ENCODE measurements at places on chromosomes 7 and 10.

DNA sequence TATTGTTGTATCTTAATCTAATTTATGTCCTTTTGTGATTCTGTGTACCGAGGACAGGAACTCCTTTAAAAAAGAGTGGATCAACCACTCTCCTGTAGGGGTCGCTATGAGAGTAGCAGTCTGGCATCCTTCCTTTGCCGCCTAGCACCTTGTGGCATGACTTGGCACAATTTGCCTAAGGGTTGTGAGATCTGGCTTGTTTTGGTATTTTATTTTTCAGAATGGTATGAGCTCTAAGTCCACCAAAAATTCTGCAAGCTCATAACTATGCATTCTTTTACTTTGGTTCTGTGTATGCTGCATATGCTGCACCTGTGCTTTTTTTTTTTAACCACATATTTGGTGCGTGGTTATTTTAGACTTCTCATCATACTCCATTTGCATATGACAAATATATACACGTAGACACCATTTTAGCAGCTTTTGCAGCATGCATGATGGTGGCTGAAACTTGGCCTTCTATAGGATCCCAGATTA is 112.8 kb downstream of the CDK14 start:
- no peak for DNase-seq

DNA sequence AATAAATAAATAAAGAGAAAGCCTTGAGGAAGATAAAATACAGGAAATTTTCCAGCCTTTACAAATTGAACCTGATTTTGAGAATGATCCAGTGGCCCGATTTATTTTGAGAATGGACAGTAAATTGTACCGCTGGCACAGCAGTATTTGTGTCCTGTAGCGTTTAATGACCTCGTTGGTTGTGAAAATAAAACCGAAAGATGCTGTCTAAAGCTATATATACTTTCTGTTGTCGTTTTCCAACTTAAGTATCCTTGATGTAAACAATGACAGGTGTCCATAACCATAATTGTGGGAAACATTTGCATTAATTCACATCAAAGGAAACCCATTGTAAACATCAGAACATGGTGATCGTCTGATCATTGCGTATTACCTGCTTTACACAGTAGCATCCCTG is 38.8 kb downstream of the TBXAS1 start:
- DNase-seq, result no peak

GRCh38 chr7:124720195-124720594 is 45.4 kb downstream of the GPR37 start:
- DNase-seq, result no peak

DNA sequence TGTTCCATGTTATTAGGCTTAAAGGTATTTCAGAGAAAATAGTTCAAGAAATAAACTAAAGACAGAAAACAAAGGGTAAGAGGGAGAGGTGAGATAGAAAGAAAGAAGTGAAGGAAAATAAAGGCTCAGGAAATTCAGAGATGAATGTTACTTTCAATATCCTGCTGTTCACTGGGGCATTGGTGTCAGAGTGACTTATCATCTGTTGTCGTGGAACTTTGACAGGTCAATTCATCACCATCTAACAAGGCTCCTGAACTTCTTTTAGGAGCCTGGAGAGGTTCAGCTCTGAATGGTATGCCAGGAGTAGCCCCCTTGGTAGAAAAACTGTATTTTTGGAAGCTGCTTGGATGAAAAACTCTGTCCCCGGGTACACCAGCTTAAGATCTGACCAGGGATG is 100.1 kb downstream of the KLF6 start:
- DNase-seq, result no peak

GRCh38 chr10:12710594-12711349 is 290.7 kb downstream of the CCDC3 start:
- DNase-seq, result no peak

DNA sequence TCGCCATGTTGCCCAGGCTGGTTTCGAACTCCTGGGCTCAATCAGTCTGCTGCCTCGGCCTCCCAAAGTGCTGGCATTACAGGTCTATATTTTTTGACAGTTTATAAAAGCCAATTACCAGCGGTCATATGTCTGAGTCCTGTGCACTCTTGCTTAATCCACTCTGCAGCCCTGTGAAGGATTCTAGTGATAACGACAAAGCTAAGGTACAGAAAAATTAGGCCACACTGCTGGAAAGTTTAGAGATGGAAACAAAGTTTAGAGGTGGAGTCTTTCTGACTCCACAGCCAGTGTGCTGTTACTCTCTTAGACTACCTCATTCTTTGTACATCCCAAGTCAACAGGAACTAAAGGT is 707 bp downstream of the PTER start:
- DNase-seq, result no peak

GRCh38 chr7:156155988-156156733 is 343.9 kb upstream of the SHH start:
- DNase-seq, result no peak

DNA sequence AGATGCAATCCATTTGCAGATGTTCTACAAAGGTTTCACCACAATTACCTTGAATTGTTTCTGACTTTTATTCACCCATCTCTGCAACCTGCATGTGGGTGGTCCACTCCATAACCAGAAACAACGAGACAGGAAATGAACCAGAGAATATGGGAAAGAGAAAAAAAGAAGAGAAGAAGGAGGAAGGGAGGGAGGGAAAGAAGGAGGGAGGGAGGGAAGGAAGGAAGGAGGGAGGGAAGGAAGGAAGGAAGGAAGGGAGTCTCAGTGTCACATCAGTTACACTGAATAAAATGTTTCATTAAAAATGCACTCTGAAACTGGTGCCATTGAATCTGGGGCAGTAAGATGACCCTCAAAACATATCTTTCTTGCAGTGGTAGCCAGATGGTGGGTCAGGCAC is 301.3 kb upstream of the MGMT start:
- no peak for DNase-seq

GRCh38 chr10:16408379-16408778 is 28.4 kb upstream of the PTER start:
- no peak for DNase-seq

DNA sequence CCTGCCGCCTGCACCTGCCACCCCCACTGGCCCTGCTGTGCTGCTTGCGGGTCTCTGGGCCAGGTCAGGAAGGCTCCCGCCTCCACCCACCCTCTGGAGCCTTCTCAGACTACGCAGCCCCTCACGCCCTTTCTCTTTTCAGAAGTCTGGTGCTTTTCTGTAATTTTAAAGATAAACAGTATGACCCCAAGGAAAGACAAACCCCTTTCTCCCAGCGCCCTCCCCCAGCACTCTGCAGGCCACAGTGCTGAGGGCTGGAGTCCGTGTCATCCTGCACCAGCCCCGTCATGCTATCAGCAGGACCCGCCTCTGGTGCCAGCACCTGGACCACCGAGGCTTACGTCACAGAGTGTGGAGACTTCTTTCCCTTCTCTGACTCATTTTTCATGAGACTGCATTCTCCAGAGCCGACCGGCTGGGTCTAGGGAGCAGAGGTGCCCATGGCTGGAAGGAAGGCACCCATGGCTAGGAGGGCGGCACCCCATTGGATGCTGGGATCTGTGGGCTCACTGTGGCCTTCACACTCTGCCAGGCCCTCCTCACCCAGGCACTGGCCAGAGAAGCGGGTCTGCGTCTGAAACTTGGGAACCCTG is 53.4 kb downstream of the CFAP46 start:
- DNase-seq, result no peak

- DNase-seq, result no peak
Measured at GRCh38 chr7:18866359-18867036, 250.9 kb downstream of the TWIST1 start.

GRCh38 chr7:155576416-155576815 is 30.1 kb upstream of the CNPY1 start:
- no peak for DNase-seq

DNA sequence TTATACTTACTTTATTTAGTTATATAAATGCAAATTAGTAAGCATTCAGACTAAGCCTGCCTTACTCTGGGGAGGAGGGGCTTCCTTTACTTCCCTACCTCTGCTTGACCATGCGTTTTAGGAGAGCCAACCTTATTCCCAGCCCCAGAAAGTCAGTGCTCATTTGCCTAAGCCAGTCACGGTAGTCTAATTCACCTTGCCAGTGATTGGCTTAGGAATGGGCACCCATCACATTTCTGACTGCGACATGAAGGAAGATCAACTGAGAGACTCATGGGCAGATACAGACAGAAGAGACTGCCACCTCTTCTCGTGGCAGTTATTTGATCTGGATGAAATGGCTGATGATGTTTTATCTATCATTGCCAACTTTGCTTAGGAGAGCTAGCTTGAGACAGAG is 29.5 kb downstream of the RPA3 start:
- DNase-seq, result no peak

DNA sequence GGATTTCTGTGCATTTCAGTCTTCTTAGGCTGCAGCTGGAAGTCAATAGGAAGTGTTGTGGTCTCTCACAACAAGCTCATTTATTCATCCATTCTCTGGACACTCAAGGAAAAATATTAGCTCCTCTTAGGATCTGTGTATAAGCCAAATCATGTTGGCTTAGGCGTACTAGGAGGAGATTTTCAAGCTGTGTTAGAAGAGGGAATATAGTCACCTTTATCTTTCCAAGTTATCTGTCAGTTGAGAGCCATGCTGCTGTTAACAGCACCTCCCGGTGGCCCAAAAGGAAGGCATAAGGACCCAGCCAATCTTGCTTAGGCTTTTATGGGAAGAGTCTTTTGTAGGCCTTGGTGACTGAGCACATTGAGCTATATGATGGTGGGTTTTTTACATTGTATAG is 220.0 kb downstream of the LRMDA start:
- DNase-seq, result no peak

- DNase-seq, result no peak
Measured at GRCh38 chr7:77276120-77276519, 76.5 kb upstream of the FGL2 start.

DNA sequence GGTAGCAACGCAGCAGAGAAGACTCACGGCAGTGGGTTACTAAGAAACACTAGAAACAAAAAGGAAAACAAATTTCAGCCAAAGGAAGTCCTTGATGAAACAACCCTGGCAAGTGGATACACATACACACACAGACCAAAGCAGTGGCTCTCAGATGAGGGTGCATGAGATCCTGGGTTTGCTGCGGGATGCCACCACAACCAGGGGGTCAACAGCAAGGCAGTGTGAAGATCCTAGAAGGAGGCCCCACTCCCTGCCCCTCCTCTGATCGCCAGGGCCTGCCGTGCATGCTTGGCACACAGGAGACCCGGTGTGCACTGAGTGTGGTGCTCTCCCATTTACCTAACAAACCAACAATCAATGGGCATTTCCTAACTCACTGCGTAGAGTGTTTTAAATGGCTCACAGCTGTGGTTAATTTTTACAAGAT is 252.3 kb upstream of the KLF14 start:
- DNase-seq, result no peak

GRCh38 chr7:34309116-34309515 is 348.9 kb upstream of the NPSR1 start:
- DNase-seq, result no peak

DNA sequence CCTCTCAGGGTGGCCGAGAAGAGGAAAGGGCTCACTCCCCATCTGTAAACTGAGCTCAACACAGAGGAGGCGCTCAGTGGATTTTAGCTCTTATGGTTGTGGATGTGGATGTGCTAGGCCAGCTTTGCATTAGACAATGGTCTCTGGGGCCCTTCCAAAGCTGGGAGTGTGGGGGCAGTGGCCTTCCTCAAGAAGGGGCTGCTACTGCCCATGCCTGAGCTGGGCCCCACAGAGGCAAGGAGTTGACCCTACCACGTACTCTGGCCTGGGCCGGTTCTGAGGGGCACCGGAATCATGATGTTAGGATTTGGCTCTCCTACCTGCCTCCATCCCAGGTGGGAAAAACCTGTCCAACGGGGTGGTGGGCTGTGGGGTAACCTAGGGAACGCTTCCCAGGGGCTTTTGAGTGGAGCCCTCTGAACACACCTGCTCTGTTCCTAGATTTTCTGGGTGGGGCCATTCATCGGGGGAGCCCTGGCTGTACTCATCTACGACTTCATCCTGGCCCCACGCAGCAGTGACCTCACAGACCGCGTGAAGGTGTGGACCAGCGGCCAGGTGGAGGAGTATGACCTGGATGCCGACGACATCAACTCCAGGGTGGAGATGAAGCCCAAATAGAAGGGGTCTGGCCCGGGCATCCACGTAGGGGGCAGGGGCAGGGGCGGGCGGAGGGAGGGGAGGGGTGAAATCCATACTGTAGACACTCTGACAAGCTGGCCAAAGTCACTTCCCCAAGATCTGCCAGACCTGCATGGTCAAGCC is 11.5 kb downstream of the AQP1 start:
- no peak for DNase-seq

- DNase-seq, result no peak
Measured at GRCh38 chr10:114684822-114685209, 26.7 kb upstream of the ABLIM1 start.

DNA sequence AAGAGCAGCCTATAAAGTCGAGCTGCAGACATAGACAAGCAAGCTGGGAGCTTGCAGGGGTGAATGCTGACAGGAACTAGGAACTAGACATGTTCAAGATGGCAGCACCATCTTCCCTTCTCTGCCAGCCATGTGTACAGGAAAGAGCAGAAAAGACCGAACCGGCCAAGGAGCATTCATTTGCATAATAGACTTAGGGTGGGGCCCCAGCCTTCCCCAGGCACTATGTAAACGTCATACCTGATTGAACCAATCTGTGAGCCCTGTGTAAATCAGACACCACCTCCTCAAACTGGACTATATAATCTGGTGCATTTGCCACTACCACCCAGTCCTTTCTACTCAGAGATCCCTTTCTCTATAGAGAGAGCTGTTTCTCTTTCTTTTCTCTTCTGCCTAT is 106.9 kb upstream of the FAM3C start:
- DNase-seq, result no peak

GRCh38 chr10:42990016-42990720 is 86.7 kb upstream of the RET start:
- no peak for DNase-seq

DNA sequence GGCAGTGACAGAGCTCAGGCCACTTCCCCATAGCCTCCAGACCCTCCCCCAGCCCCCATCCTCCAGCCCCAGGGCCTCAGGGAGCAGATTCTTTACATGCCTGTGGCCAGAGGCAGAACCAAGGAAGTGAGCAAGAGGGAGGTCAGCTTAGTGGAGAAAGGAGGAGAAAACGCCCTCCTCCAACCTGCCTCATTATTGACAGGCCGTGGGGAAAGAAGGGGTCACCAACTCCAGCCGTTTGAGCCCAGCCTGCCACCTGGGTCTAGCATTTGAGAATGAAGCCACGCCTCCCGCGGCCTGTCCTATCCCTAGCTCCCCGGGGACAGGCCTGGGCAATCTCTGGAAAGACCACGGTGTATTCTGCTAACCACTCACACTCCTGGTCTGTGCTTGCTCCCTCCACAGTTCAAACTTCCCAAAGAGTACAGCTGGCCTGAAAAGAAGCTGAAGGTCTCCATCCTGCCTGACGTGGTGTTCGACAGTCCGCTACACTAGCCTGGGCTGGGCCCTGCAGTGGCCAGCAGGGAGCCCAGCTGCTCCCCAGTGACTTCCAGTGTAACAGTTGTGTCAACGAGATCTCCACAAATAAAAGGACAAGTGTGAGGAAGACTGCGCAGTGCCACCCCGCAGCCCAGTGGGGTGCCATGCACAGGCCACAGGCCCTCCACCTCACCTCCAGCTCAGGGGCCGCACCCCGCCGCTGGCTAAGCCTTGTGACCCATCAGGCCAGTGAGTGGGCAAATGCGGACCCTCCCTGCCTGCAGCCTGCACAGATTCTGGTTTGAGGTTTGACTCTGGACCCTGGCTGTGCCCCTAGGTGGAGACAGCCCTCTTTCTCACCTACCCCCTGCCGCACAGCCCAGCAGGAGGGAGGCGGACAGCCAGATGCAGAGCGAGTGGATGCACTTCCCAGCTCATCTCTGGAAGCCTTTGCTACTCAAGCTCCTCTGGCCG is 14.3 kb upstream of the TRIM8 start:
- no peak for DNase-seq

GRCh38 chr7:129843365-129843898 is 109.3 kb downstream of the UBE2H start:
- no peak for DNase-seq

- DNase-seq, result no peak
Measured at GRCh38 chr7:80294346-80294745, 159.7 kb downstream of the GNAI1 start.

Measured in cortex of kidney (tissue), 1 donor.